ENCODE measurements at places on chromosomes 1 and 21. TPM values are rescaled to one million over a fixed set of nuclear protein-coding genes. Genes with fewer than 3 reads are reported as not detected.

- DNase-seq = no peak
Measured at GRCh38 chr21:23664193-23664694, 1943.0 kb downstream of the MRPL39 start.

GRCh38 chr1:41322835-41323234 is 38.4 kb upstream of the FOXO6 start:
- DNase-seq = peak; percentile 73

- no peak for DNase-seq
Measured at GRCh38 chr1:79524126-79524525, 517.6 kb upstream of the ADGRL4 start.

- DNase-seq = no peak
Measured at GRCh38 chr1:22889213-22889827, 83.3 kb downstream of the LACTBL1 start.

DNA sequence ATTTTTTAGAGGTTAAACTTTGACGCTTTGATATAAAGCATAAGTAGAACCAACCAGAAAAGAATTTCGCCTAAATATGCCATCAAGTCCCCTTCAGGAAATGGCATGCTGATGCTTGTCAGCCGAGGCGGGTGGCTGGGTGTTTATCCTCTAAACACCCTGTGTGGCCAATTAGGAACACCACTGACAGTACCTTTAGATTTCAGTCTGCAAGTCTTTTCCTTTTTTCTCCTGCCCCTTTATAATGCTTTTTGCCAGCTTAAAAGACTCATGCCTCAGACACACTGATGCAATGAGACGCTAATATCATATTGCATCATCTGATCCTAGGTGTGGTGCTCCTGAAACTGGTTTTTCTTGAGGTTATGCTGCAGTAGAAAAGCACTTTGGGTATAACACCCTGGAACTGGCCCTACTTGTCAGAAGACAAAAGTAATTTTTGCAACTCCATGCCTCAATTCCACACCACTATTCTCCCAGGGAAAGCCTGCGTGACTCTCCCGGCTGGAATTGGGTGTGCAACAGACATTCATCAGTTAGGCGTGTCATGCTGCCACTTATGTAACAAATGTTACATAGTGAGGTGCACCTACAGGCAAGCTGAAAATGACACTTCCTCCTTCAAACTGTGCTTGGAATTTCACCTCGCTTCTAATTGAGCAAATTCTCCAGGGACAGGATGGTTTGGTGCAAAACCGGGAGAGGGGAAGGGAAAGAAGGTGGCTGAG is 2.0 kb upstream of the RCC2 start:
- no peak for DNase-seq

DNA sequence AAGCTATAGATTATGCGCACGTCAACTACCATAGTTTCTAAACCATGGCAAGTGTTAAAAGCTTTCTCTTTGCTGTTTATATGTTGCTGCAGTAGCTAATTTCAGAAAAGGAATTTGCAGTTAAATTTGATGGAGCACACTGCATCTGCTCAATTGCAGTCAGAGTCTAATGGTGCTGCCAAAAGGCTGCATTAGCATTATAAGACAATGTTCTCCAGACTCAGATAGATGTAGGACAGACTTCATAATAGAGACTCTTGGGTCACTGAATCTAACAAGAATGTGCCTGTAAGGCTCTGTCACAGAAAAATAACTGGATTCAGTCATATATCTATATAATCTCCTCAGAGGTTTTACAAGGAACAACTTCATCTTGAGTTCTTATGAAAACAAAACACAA is 198.3 kb downstream of the OLFM3 start:
- DNase-seq = no peak

DNA sequence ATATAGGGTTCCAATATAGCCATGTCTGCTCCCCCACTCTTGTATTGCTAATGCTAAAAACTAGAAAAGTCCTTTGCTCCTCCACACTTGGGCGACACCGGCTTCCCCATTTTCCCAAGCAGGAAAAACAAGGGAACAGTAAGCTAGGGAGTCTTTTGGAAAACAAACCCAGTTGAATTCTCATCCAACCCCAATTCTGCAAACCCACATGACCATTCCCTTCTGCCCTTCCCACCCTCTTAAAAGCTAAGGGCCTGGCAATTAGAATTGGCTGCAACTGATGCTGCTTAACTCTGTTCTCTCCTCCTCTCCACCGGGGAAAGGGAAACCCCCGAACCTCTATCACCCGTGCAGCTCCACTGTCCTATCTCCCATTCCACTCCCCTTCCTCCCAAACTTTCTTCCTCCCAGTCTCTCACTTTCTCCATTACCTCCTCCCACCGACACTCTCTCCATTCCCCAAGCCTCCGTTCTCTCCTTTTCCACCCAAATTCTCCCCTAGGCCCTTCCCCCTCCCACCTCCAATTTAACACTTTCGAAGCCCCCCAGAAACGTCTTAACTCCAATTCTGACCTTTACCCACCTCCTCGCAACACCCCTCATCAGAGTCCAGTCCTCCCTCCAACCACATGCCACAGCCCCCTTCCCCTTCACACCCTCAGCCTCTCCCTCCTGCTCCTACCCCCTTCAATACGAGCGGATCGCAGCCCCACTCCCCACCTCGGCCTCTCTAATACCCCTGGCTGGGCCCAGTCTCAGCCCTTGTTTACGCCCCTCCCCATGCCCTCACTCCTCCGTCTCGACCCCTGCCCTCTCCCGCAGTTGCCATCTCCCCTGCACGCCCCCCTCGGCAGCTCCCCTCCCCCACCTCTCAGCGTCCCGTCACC is 701 bp downstream of the DEDD start:
- DNase-seq = no peak

DNA sequence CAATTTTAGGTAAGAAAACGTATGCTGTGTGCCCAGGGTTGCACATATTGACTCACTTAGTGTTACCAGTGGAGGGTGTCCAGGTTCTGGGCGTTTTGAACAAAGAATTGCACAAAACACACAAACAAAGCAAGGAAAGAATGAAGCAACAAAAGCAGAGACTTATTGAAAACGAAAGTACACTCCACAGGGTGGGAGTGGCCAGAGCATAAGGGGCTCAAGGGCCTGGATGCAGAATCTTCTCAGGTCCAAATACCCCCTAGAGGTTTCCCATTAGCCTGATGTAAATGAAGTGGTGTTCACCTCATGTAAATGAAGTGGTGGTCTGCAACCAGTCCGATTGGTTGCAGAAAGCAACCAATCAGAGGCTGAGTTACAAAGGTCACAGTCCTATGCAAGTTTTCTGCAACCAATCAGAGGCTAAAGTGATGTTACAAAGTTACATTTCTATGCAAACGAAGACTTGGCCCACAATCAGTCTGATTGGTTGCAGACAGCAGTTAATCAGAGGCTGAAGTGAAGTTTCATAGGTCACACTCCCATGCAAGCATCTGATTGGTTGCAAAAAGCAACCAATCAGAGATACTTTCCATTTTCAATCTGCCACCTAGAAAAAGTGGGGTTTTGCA is 228.3 kb downstream of the ST6GALNAC3 start:
- DNase-seq = no peak

GRCh38 chr21:27363719-27364477 is 397.0 kb upstream of the ADAMTS5 start:
- no peak for DNase-seq

GRCh38 chr1:2800664-2801045 is 838 bp downstream of the TTC34 start:
- DNase-seq = peak; percentile 13

- no peak for DNase-seq
Measured at GRCh38 chr1:11281518-11282331, 8.7 kb downstream of the UBIAD1 start.

- DNase-seq = no peak
Measured at GRCh38 chr1:203028067-203028783, 1.9 kb downstream of the PPFIA4 start.

DNA sequence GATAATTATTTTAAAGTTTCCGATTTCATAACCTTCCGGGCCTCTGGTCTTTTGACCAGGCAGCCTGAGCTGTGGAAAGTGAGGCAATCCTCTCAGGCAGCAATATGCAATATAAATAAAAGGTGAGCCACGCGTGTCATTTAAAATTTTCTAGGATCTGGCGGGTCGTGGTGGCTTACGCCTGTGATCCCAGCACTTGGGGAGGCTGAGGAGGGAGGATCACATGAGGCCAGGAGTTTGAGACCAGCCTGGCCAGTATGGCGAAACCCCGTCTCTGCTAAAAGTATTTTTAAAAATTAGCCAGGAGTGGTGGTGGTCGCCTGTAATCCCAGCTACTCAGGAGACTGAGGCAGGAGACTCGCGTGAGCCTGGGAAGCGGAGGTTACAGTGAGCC is 546 bp upstream of the ZNF695 start:
- no peak for DNase-seq

GRCh38 chr1:2294033-2294724 is 66.1 kb downstream of the SKI start:
- DNase-seq = no peak

GRCh38 chr1:76289692-76290091 is 215.1 kb downstream of the ST6GALNAC3 start:
- DNase-seq = no peak

GRCh38 chr1:209876078-209876800 is 48.5 kb downstream of the UTP25 start:
- no peak for DNase-seq

- DNase-seq = no peak
Measured at GRCh38 chr21:32962268-32962667, 63.5 kb upstream of the OLIG2 start.

DNA sequence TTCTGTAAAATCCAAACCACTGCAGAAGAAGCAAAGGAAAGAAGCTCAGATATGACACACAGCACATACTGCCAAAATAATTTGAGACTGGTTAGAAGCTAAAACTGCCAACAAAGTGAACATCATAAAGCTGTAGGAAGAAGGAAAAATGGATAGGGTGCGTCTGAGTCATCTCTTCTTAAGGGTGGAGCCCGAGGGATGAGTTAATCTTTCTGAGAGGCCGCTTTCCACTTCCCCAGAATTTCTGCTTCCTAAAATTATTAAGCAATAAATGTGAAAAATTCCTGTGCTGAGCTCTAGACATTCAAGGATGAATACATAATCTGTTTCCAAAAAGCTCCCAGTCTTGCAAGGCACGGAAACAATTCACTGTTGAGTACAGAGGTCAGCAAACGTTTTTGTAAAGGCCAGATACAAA is 20.1 kb downstream of the PPT1 start:
- DNase-seq = no peak

GRCh38 chr1:15758953-15759661 is 512 bp downstream of the FBLIM1 start:
- DNase-seq = no peak

- DNase-seq = no peak
Measured at GRCh38 chr1:3051270-3052268, 17.4 kb upstream of the PRDM16 start.

GRCh38 chr1:51576923-51577322 is 40.0 kb upstream of the OSBPL9 start:
- no peak for DNase-seq

DNA sequence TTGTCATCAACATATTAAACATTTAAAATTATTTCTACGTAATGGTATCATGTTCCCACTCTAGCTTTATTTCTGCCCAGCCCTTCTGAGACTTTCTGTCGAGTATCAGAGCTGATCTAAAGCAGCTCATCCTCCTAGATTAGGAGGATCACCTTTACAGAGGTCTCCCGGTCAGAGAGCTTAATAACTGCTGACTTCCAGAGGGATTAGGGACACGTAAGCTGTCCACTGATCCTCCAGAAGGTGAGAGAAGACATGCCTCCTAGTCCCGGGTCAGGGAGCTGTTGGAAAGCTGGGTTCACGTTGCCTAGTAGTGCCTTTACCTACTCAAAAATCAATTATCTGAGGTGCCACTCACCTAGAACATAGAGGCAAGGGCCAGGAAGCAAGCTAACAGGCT is 31.2 kb upstream of the NADK start:
- DNase-seq = no peak

- no peak for DNase-seq
Measured at GRCh38 chr1:193514397-193514796, 328.0 kb upstream of the B3GALT2 start.

DNA sequence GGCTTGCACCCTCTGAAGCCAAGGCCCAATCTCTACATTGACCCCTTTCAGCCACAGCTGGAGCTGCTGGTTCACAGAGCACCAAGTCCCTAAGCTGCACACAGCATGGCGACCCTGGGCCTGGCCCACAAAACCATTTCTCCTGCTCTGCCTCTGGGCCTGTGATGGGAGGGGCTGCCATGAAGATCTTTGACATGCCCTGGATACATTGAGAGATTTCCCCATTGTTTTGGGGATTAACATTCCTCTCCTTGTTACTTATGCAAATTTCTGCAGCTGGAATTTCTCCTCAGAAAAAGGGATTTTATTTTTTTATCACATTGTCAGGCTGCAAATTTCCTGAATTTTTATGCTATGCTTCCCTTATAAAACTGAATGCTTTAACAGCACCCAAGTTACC is 235.8 kb downstream of the COL11A1 start:
- no peak for DNase-seq

- DNase-seq = no peak
Measured at GRCh38 chr1:148310807-148311206, 158.7 kb upstream of the NBPF11 start.

GRCh38 chr1:234386122-234386521 is 12.9 kb downstream of the COA6 start:
- DNase-seq = no peak

- no peak for DNase-seq
Measured at GRCh38 chr1:40986956-40987355, 7.5 kb downstream of the CTPS1 start.

- DNase-seq = no peak
Measured at GRCh38 chr1:36093226-36093625, 4.5 kb downstream of the ADPRS start.

DNA sequence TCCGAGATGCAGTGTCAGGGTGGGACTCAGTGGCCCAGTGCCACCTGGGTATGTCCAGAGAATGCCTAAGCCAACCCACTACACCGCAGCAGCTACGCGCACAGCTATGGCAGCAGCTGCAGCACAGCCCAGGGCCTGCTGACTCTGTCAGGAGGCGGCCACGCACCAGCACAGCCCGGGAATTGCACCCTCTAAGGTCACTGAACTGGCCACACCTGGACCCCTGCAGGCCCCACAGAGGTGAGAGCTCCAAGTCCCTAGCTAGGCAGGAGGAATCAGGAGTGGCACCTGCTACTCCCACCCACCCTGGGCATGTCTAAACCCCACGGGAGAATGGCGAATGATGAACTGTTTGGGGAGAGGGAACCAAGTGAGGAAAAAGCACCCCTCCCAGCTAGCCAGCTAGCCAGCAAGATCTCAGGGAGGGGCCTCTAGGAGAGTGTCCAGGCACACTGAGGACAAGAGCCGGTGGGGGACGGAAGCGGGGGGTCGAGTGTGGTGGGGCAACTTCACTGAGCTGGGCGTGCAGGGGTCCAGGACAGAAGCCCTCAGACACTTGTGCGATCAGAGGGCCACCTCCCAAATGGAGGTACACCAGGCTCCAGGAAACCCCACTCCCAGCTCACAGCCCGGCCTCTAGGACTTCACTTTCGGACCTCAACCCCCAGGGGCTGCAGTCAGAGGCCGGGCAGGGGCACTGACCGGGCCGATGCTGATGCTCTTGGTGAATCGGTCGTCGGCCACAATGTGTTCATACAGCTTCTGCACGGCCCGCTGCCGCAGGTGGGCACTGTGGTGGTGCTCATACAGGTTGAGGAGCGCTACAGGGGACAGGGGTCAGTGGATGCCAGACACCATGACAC is 13.9 kb downstream of the LSS start:
- DNase-seq = no peak

GRCh38 chr1:221708987-221709386 is 32.9 kb downstream of the DUSP10 start:
- DNase-seq = no peak

ZNF281 gene
- total RNA-seq = 8.5 TPM

ATAD3B gene
- total RNA-seq = 30.9 TPM

KRTAP12-2 gene
- total RNA-seq = not detected

FCRLA gene
- 0.41 TPM for total RNA-seq

ADCY10 gene
- 0.28 TPM for total RNA-seq

RGS13 gene
- 0.96 TPM for total RNA-seq

SLC44A5 gene
- total RNA-seq = 4.6 TPM

ODR4 gene
- 22.6 TPM for total RNA-seq

PLPPR4 gene
- total RNA-seq = 0.17 TPM

ZFP69 gene
- total RNA-seq = 4.6 TPM

Data from mucosa of descending colon (tissue), 3 donors.